Right lung (tissue), 10 donors: ENCODE measurements at places on chromosomes 5 and 9.
A peak's percentile ranks its signal among the peaks of the same experiment; 100 is the strongest.

DNA sequence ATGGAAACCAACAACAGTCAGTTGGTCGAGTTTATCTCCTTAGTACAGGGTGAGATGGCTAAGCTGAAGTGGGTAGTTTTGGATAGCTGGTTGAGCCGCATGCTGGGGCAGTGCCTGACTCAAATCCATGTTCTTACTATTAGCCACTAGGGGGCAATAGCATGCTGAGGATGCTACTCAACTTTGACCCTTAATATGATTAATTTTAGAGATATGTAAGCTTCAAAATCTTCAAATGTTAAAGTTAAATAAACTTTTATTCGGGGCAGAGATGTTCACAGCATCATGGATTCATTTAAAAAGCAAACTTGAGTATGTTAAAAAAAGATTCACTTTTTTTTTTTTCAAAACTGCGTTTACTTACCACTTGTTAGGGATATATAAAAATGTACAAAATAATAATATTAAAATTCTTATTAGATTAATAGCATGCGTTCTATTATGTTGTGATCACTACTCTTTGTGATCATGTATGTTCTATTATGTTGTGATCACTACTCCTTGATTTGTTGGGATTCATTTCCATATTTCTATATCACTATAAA, 57.0 kb downstream of the C9orf153 start:
- peak; percentile 27 for DNase-seq

GRCh38 chr5:160968480-160968879, 116.5 kb upstream of the ATP10B start:
- no peak for DNase-seq

DNA sequence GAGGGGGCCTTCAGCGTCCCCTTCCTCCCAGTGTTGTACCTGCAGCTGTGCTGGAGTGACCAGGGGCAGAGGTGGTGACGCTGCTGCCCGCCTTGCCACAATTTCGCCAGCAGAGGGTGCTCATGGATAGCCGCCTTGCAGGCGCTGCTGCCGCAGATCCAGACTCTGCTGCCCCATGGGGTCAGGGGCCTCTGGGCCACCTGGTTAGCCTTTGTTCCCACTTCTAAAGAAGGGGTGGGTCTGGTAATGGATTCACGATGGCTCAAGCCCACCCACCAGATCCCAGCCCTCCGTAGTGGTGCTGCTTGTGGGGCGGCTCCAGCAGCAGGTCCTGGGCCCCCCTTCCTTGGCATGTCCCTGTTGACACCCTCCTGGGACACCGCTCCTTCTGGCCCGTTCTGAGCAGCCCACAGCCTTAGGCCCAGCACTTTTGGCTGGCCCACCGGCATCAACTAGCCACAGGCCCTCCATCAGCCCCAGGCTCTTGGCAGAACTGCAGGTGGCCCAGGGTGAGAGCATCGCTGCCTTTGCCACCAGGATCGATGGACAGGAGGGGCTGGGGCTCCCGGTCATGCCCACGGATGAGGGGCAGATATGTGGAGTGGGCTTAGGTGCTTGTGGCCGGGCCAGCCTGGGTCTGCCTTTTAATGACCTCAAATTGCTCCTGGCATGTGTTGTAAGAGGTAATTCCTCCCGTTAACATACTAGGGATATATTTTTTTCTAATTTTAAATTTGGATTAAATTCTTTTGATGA, 57.2 kb downstream of the COL5A1 start:
- peak; percentile 32 for DNase-seq

DNA sequence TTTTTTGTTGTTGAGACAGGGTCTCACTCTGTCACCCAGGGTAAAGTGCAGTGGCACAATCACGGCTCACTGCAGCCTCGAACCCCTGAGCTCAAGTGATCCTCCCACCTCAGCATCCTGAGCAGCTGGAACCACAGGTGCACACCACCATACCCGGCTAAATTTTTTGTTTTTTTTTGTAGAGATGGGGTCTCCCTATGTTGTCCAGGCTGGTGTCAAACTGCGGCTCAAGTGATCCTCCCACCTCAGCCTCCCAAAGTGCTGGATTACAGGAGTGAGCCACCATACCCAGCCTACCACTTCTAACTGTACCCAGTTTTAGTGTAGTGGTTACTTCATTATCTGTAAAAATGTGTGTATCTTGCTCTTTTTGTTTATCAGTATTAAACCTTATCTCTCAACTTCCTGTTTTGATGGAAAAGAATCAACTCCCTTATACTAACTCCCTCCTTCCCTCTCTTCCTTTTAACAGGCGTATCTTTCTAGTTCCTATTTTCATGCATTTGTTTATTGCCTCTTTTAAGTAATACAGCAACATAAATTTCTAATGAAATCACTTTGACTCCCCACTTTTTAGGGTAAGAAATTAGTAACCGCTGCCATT, 33.1 kb downstream of the GRAMD2B start:
- DNase-seq: no peak

GRCh38 chr5:112250551-112250950, 168.5 kb downstream of the EPB41L4A start:
- DNase-seq: no peak

GRCh38 chr5:142506756-142507155, 179.1 kb downstream of the FGF1 start:
- DNase-seq: no peak

- no peak for DNase-seq
Observed at GRCh38 chr5:94397508-94397907, 220.9 kb downstream of the KIAA0825 start.

- peak; percentile 81 for DNase-seq
Observed at GRCh38 chr9:33081128-33081851, 4.8 kb upstream of the SMU1 start.

DNA sequence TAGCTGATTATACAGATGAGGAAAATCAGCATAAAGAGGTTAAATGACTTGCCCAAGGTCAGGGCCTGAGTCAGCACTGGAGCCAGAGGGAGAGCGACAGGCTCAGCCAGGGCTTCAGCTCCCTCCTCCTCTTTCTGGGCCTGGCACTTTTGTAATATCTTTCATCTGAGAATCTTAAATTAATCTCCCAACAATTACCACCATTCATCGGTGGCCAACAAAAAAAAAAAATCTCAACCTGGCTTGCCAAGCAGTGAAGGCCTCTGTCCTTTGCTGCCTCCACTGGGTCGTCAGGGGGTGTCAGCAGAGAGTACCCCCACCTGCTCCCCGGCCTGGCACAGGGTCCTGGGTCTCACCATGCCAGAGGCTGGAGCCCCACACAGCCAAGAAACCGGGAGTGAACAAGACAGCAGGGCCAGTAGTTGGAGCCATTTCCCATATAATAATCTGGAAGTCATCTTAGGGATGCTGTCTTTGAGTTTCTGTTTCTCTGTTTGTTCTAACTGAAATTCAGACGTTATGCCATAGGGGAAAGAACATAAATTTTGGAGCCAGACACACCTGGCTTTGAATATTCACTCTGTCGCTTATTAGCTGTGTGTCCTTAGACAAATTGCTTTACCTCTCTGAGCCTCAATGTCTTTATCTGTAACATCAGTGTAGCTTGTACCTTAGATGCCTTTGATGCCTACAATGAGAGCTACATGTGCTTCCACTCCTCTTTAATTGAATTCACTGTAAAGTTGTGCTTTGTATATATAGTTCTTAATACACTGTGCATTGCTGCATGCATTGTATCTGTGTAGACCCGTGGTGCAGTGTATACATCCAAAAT, 299.9 kb upstream of the MSX2 start:
- no peak for DNase-seq

DNA sequence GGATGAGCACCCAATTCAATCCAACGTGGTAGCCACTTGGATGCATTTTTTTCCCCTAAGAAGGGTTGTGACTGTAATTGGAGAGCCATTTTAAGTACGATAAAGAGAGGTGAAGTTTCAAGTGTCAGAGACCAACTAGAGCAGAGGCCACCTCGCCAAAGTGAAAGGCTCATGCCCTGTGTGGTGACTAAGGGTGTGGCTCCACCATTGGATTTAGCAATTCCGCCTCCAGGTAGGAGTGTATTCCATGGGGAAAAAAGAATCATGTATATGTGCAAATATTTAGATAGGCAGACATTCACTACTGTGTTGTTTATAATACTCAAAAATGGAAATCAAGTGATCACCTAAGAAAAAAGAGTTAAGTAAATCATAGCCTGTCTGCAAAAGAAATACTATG, 53.1 kb upstream of the S1PR3 start:
- DNase-seq: no peak

GRCh38 chr9:68653141-68653595, 51.9 kb upstream of the PIP5K1B start:
- no peak for DNase-seq

DNA sequence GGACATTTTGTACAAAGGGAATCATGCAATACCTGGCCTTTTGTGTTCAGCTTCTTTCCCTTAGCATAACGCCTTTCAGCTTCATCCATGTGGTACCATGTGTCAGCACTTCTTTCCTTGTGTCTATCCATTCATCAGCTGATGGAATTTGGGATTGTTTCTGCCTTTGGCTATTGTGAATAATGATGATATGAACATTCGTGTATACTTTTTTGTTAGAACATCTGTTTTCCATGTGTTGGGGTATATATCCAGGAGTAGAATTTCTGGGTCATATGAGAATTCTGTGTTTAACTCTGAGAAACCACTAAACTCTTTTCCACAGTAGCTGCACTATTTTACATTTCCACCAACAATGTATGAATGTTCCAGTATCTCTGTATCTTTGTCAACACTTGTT, 14.8 kb upstream of the PRRC2B start:
- DNase-seq: no peak

- DNase-seq: no peak
Observed at GRCh38 chr9:108956631-108957026, 22.4 kb downstream of the ABITRAM start.

DNA sequence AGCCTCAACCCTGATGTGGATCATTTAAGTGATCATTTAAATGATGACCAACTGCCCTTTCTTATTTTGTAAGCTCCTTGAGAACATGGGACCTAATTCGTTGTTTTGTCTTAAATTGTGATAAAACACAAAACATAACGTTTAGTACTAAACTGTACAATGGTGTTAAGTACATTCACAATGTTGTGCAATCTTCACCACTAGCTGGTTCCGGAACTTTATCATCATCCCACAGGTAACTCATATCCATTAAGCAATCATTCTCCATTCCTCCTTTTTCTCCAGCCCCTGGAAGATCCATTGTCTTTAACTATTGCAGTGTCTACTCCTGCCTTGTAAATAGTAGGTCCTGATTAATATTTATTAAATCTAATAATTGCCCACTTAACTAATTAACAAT, 460.5 kb upstream of the BRINP1 start:
- no peak for DNase-seq

GRCh38 chr9:97906236-97906831, 16.0 kb downstream of the TRMO start:
- no peak for DNase-seq
